Stimulated activated CD4-positive, alpha-beta T cell treated with anti-CD3 and anti-CD28 coated beads, Interleukin-15, amount 100 ng/mL, for 1 hour (primary cell): ENCODE measurements at places on chromosomes 3 and 15.

- no peak for DNase-seq
These were observed 32.1 kb upstream of the PCSK6 start for GRCh38 chr15:101521591-101521990.

- DNase-seq = no peak
These were observed 298.7 kb downstream of the CLSTN2 start for GRCh38 chr3:140233702-140234101.

- no peak for DNase-seq
These were observed 142.4 kb downstream of the ANXA2 start for GRCh38 chr15:60255390-60255789.

DNA sequence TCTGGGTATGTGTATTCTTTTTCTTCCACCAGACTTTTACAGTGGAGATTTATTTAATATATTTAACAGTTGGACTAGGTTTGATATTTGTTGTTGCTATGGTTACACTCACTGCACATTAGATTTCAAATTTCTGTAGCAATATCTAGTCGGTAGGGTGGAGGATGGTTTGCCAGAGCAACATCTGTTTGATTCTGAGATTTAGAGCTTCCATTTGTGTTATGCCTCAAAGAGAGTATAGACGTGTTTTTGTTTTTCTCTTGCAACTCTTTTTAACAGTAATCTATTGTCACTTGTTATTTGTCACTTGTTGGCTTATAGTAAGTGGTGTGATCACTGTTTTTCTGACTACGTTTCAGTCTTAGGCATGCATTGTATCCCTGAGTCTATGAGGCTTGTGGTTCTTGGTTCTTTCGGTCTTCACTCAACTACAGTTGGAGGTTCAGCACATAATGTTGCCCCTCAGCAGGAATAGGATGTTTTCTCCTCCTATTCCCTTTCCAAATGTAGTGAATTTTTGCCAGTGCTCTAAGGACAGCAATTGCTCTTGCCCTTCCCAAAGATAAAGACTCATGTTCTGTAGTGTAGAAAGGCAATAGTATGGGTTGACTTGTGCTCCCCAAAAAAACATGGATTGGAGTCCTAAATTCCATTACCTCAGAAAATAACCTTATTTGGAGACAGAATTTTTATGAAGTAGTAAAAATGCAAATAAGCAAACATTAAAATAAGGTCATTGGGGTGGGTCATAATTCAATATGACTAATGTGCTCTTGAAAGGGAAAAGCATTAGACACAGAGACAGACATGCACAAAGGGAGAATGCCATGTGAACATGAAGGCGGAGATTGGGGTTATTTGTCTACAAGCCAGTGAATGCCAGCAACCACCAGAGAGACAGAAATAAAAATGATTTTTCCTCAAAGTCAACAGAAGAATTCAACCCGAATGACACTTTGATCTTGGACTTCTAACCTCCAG lies 692.1 kb downstream of the DIPK2A start:
- DNase-seq = no peak

GRCh38 chr3:179113903-179114302 lies 34.3 kb upstream of the PIK3CA start:
- DNase-seq = no peak

DNA sequence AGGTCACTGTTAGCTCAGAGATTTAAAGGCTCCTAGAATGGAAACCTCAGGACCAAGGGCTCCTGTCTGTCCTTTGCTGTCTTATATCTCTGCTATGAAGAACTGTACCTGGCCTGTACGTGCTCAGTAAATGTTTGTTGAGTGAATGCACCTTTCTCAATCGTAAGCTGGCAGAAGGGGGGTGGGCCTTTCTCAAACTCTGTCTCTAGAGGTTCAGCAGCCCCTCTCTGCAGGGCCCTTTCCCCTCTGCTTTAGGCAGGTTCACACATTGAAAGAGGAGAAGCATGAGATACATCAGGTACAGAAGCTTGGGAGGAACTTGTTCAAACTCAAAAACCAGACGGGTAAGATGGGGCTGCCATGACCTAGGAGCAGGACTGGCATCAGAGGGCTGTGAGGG lies 155.6 kb downstream of the GOLGA6L4 start:
- no peak for DNase-seq

GRCh38 chr3:19539518-19540392 lies 391.4 kb downstream of the KCNH8 start:
- no peak for DNase-seq

- DNase-seq = no peak
These were observed 14.1 kb downstream of the APH1B start for GRCh38 chr15:63291507-63291906.

- no peak for DNase-seq
These were observed 64.0 kb upstream of the CDAN1 start for GRCh38 chr15:42800731-42801474.

GRCh38 chr3:31575448-31575847 lies 42.7 kb downstream of the STT3B start:
- DNase-seq = no peak

- DNase-seq = no peak
These were observed 74.7 kb downstream of the RASA2 start for GRCh38 chr3:141561426-141562034.

- DNase-seq = peak; percentile 28
These were observed 6.6 kb upstream of the RAB11A start for GRCh38 chr15:65862682-65863081.

GRCh38 chr3:186871403-186871924 lies 29.0 kb downstream of the ADIPOQ start:
- no peak for DNase-seq

- no peak for DNase-seq
These were observed 16.9 kb downstream of the TKT start for GRCh38 chr3:53238886-53239285.

- DNase-seq = no peak
These were observed 15.1 kb upstream of the BNIP2 start for GRCh38 chr15:59703979-59704796.

- DNase-seq = no peak
These were observed 3.3 kb upstream of the SLC38A3 start for GRCh38 chr3:50201573-50202315.

DNA sequence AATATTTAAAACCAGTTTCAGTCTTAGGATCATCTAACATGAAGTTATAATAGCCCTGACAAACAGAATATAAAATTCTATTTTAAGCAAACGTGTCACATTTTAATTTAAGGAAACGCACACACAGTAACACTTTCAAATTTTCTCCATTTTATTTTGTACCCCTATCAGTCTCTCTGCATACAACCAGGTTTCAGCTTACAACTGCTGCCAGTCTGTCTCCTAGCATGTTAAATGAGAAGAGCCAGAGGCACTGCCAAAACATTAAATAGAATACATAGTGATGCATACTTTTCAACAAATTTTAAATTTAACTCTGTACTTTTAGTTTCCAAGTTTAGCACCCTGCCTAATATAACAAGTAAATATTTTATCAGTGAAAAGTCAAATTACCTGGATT lies 60.8 kb downstream of the UACA start:
- DNase-seq = no peak

DNA sequence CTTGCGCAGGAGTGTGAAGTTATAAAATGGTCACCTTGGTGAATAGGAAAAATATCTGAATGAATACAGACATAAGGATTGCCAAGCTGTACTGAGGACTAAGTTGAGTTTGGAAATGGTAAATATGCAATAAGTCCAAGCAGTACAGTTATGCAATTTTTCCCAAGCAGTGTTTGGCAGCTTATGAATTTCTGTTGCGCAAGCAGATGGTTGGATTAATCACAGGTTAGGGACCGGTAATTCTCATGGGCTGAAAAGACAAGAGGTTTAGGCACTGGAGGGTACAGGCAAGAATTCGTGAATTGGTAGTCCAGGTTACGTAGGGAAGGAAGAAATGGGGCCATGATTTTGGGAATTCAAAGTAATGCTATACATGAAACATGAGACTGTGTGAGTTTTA lies 210.3 kb downstream of the RAP2B start:
- DNase-seq = no peak

- no peak for DNase-seq
These were observed 554.1 kb downstream of the SI start for GRCh38 chr3:164524201-164524600.

DNA sequence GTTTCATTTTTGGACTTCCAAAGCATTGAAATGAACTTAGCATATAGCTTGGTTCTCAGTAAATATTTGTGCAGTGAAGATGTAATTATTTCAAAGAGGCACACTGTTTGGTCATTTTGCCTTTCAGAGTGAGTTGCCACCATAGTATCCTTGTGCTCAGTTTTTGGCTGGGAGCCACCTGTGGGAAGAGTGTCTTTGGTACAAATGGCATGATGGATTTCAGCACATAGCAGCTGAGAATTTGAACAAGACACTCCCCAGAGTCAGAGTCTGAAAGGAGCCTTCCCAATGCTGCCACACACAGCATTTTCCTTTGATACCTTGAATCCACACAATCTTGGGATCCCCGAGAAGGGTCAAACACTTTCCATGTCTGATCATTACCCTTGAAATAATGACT lies 897.2 kb upstream of the ARPP21 start:
- DNase-seq = no peak

- no peak for DNase-seq
These were observed at the start of gene PRICKLE2 for GRCh38 chr3:64224826-64225610. Gene PRICKLE2 (minus strand): TSS chr3:64225466. CDS start chr3:64198927, 26,539 bp downstream.

- DNase-seq = no peak
These were observed 122.5 kb upstream of the SPRED1 start for GRCh38 chr15:38130205-38130567.
